CD8-positive, alpha-beta memory T cell (primary cell): ENCODE measurements at places on chromosomes 11 and 22. TPM values are rescaled to one million over a fixed set of nuclear protein-coding genes. Genes with fewer than 3 reads are reported as not detected.

The CHADL gene
- 0.16 TPM for total RNA-seq

The CD3G gene
- total RNA-seq: 167 TPM

The KDM4E gene
- not detected for total RNA-seq

The SHISA8 gene
- 1.3 TPM for total RNA-seq

The SAA4 gene
- total RNA-seq: not detected

The OR2AT4 gene
- total RNA-seq: not detected

The GPHA2 gene
- total RNA-seq: not detected
